ENCODE measurements at places on chromosomes 2 and 18. TPM values are rescaled to one million over a fixed set of nuclear protein-coding genes. Genes with fewer than 3 reads are reported as not detected.

GRCh38 chr2:156511122-156511521 is 74.9 kb downstream of the GPD2 start:
- H3K27ac ChIP-seq: peak overlapping the region; percentile 2
- peaks cover 11% of the 10 kb centered on the region for H3K36me3 ChIP-seq
- no peak for DNase-seq
- H3K4me3 ChIP-seq: no peak overlapping the region

GRCh38 chr2:65411056-65411795 is 21.2 kb downstream of the SPRED2 start:
- H3K4me3 ChIP-seq: no peak overlapping the region
- DNase-seq: no peak
- H3K27me3 ChIP-seq: no peaks in the 10 kb centered on the region
- H3K4me1 ChIP-seq: peaks cover 32% of the 10 kb centered on the region

GRCh38 chr2:156909983-156910382 is 347.5 kb upstream of the GALNT5 start:
- DNase-seq: no peak
- H3K36me3 ChIP-seq: no peaks in the 10 kb centered on the region
- no peak overlapping the region for H3K27ac ChIP-seq
- peaks cover 16% of the 10 kb centered on the region for H3K4me1 ChIP-seq
- H3K4me3 ChIP-seq: no peak overlapping the region

DNA sequence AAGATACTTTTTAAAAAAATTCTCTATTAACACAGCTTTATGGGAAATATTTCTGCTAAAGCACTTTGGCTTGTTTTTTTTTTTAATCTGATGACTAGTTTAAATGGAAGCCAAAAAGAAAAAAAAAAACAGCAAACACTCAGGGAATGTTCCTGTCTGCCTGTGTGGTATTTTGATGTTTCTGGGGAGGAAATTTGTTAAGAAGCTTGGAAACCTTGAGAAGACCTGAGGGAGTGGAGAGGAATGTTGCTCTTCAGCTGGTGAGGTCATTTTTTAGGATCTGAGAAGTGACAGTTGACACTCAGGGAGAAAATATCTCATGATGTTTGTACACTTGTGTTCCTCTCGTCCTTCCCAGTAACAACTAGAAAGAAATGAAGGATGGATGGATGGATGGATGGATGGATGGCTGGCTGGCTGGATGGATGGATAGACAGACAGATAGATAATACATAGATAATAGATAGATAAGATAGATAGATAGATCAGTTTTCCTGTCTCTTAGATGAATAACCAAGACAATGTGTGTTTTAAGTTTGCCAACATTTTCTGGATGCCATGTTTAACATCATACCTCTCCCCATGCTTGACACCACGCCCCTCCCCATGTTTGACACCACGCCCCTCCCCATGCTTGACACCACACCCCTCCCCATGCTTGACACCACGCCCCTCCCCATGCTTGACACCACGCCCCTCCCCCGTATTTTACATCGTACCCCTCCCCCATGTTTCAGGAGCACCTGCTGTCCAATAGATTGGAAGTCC is 84.8 kb downstream of the CTIF start:
- H3K4me1 ChIP-seq: peaks cover 5% of the 10 kb centered on the region
- H3K36me3 ChIP-seq: peaks cover 3% of the 10 kb centered on the region
- H3K27me3 ChIP-seq: no peaks in the 10 kb centered on the region
- no peak for DNase-seq
- H3K4me3 ChIP-seq: no peak overlapping the region

The HOXD4 gene
- 1.3 TPM for total RNA-seq

The DSC2 gene
- 10.2 TPM for total RNA-seq

The GAL3ST2 gene
- total RNA-seq: not detected

The MLPH gene
- not detected for total RNA-seq

The EML6 gene
- 8.1 TPM for total RNA-seq

The CD8B2 gene
- total RNA-seq: not detected
